ENCODE measurements at places on chromosomes 1 and 21. TPM values are rescaled to one million over a fixed set of nuclear protein-coding genes. Genes with fewer than 3 reads are reported as not detected.

GRCh38 chr1:202926581-202927491 lies at the start of gene KLHL12:
TSS of gene KLHL12 (minus strand) at chr1:202927234. CDS start at chr1:202925162, 2,072 bp downstream.
- H3K4me1 ChIP-seq, result peaks cover 24% of the 10 kb centered on the region
- H3K4me3 ChIP-seq, result peak within 1 kb of the TSS; percentile 82
- peak within 1 kb of the TSS; percentile 81 for H3K27ac ChIP-seq
- DNase-seq, result peak; percentile 98
- no peaks in the 10 kb centered on the region for H3K27me3 ChIP-seq

DNA sequence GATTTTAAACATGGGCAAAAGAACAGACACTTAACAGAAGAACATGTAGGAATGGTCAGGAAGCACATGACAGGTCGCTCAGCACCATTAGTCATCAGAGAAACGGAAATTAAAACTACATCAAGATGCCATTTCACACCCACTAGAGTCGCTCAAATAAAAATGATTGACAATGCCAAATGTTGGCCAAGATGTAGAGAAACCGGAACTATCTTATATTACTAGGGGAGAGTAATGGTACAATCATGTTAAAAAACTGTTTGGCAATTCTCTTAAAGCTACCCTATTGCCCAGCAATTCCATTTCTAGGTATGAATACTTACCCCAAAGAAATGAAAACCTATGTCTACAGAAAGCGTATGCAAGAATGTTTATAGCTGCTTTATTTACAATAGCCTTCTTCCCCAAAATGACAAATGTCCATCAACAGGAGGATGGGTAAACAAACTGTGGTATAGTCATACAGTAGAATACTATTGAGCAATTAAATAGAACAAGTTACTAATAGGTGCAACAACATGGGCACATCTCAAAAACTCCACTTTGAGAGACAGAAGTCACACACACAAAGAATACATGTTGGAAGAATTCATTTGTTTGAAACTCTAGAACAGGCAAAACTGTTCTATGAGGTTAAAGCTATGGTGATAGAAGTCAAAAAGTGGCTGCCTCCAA lies 92.8 kb downstream of the ETS2 start:
- 0 out of 2 replicates have a peak overlapping the region, but pooled peaks have one; percentile 5 for H3K27ac ChIP-seq
- no peaks in the 10 kb centered on the region for H3K36me3 ChIP-seq
- H3K4me3 ChIP-seq, result no peak overlapping the region
- no peaks in the 10 kb centered on the region for H3K27me3 ChIP-seq
- DNase-seq, result peak; percentile 77
- peaks cover 23% of the 10 kb centered on the region for H3K4me1 ChIP-seq

Gene HAO2
- not detected for total RNA-seq

Gene SLAMF7
- 0.46 TPM for total RNA-seq

DNA sequence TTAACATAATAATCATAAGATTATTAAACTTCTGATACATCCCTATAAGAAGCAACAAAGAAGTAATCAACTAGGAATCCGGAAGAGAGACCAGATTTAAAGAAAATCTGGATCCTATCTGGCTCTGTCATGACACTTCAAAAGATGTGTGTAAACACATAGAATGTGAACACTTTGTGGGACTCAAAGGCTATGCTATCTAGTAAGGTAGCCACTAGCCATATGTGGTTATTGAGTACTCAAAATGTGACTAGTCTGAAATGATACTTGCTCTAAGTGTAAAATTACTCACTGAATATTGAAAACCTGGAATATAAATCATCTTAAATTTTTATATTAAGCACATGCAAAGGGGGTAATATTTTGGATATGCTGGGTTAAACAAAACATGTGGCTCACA lies 8.7 kb downstream of the FUBP1 start:
- no peak overlapping the region for H3K27ac ChIP-seq
- peaks cover 69% of the 10 kb centered on the region for H3K36me3 ChIP-seq
- H3K4me3 ChIP-seq, result no peak overlapping the region
- no peak for DNase-seq
- no peaks in the 10 kb centered on the region for H3K27me3 ChIP-seq
